SK-N-DZ (cell line): ENCODE measurements at places on chromosomes 4 and X.

DNA sequence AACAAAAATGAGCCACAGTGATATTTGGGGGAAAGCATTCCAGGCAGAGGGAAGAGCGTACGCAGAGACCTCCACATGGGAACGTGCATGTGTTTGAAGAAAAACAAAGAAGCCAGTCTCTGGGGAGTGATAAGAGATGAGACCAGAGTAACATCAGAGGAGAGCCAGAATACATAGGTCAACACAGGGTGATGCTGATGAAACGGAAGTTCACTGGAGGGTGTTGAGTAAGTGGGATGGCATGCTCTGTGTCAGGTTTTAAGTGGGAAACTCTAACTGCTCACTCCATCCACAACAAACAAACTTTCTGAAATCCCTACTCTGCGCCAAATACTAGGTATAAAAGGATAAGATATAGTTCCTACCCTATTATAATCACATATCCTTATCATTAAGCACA, 110.0 kb downstream of the ARHGAP6 start:
- no peak for DNase-seq

- DNase-seq = no peak
These were observed 55.0 kb upstream of the NKX1-1 start for GRCh38 chr4:1460967-1461868.

DNA sequence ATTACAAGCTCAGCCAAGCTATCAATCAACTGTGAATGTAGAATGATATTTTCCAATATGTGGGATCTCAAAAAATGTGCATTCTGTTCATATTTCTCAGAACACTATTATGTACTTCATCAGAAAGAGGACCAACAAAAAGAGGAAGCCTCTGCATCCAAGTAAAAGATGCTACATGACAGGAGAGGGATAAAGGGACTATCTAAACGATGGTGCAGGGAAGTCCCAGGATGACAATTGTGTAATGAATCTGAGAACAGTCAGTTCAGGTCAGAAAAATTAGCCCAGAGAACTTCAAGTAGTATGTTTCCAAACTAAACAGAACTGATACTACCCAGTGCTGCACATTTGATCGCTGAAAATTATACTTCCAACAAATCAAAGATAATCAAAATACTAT, 127.0 kb downstream of the ZNF330 start:
- no peak for DNase-seq

GRCh38 chrX:154121207-154121606, 22.8 kb upstream of the OPN1LW start:
- DNase-seq = no peak

GRCh38 chrX:94908171-94908570, 1234.2 kb downstream of the FAM133A start:
- peak; percentile 48 for DNase-seq

GRCh38 chrX:127726227-127726626, 326.0 kb downstream of the ACTRT1 start:
- DNase-seq = no peak

DNA sequence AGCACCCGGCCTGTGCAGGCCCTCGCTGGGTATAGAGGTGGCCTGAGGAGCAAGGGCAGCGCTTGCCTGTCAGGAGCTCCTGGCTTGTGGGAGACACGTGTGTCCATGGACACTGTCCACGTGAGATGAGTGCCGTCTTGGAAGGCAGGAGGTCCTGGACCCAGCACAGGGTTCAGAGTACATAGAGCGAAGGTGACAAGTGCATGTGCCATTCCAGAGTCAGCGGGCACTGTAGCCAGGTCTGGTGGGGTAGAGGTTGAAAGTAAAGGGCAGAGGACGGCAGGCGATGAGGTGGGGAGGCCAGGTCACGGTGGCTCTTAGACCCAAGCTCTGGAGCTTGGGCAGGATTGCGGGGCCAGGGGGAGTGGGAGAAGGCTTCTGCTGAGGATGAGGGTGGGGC, 28.4 kb upstream of the TADA2B start:
- no peak for DNase-seq

DNA sequence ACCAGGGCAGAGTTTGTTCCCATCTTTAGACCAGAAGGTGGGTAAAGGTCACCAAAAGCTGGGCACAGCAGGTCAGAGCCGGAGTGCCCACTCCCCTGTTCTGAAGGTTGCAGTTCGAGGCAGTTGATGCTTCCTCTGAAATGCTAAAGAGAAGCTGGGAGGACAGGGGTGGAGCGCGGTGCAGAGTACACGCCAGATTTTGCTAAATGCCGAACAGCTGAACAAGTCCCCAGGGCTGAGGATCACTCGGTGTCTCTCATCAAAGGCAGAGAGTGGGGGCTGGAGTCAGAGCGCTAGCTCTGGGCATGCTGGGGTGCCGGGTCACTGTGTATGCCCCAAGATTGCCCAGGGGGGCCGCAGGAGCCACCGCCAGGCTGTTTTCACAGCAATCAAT, 197.0 kb downstream of the BCOR start:
- no peak for DNase-seq

DNA sequence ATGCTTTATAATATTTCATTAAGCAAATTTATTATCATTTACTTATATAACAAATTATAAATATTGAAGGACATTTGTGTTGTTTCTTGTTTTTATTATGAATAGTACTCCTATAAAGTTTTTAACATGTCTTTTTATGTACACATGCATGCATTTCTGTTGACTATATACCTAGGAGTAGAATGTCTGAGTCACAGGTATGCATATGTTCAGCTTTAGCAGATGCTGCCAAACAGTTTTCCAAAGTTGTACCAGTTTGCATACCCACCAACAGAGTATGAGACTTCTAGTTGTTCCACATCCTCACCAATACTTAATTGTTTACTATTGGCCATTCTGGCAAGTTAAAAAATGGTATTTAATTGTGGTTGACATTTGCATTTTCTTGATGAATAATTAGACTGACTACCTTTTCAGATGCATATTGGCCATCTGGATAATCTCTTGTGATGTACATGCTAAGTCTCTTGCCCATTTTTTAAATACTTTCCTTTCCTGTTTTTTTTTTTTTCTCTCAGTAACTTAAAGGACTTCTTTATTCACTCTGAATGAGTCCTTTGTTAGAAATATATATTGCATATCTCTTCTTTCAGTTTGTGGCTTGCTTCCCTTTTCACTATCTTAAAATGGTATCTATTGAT, 132.2 kb upstream of the TRIM2 start:
- DNase-seq = no peak
